ENCODE measurements at places on chromosomes 2 and 18.
A peak's percentile ranks its signal among the peaks of the same experiment; 100 is the strongest.

- peak; percentile 57 for DNase-seq
These were observed 1316.7 kb downstream of the LRP1B start for GRCh38 chr2:140814141-140814540.

GRCh38 chr18:36200354-36200771 is 13.1 kb downstream of the MOCOS start:
- DNase-seq: no peak

GRCh38 chr2:27307545-27308358 is 493 bp downstream of the UCN start:
- DNase-seq: peak; percentile 34

DNA sequence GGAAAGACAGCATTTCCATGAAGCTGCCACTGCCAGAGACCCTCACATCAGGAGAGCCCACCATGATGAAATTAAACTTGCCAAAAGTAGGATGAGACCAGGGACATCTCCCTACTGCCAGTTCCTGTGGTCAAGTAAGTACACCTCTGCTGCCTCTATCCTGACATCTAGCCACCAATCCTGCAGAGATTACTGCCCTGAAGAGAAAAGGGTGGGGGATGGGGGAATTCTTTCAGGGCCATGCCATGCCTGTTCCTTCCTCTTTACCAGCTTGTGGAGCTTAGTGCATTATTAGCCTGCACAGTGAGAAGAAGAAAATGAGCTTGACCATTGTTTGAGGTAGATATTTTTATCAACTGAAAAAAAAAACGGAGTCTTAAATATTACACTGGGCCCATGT is 397.2 kb upstream of the CDH2 start:
- no peak for DNase-seq

GRCh38 chr2:42169874-42170521 is 845 bp downstream of the EML4 start:
- no peak for DNase-seq

DNA sequence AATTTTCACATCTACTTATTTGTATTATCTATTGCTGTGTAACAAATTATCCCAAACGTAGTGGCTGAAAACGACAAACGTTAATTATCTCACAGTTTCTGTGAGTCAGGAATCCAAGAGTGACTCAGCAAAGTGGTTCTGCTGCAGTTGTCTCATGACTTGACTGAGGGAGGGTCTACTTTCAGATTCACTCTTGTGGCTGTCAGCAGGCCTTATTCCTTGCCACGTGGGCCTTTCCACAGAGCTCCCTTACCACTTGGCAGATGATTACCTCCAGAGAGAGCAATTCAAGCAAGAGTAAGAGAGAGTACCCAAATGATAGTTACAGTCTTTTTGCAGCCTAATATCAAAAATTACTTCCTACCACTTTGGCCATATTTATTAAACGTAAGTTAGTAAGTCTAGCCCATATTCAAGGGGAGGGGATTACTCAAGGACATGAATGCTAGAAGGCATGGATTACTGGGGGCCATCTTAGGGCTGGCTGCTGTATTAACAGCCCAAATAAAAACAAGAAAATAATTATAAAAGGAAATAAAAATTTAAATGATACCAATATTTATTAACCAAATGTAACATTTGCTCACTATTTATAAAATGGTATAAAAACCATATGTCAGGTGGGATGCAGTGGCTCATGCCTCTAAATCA is 48.7 kb upstream of the NBEAL1 start:
- peak; percentile 13 for DNase-seq

GRCh38 chr2:40201425-40201824 is 250.5 kb downstream of the SLC8A1 start:
- DNase-seq: no peak

DNA sequence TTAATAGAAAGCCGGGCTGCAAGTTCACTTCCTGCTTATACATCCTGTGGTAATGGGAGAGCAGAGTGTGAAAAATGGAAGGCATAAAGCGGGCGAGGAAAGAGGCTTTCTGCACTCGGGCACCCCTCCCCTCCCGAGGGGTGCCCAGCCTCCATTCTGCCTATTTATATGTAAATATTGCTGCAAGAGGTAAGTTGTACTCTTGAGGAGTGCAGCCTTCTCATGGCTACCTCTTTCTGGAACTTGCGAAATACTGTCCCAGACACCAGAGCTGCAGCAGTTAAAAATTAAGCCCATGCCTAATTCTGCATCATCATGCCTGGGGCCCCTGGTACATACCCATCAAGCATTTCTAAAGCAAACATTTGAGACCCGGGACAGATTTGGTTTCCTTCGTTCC is 156.0 kb downstream of the GBX2 start:
- DNase-seq: no peak

DNA sequence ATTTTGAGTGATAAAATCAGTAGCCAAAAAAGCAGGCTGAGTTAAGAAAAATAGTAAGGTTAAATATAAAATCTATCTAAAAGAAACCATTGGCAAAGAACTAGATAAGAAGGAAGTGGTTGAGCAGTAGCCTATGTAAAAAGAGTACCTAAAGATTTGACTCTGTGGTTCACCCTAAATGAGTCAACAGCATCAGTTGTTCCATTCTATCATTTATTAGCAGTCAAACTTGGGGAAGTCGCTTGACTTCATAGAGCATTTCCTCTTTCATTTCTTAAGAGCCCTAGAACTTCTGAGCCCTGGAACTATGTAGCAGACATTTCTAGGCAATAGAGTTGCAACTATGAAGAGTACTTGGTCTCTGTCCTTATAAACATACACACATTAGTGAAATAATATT is 381.7 kb downstream of the NUP35 start:
- no peak for DNase-seq

DNA sequence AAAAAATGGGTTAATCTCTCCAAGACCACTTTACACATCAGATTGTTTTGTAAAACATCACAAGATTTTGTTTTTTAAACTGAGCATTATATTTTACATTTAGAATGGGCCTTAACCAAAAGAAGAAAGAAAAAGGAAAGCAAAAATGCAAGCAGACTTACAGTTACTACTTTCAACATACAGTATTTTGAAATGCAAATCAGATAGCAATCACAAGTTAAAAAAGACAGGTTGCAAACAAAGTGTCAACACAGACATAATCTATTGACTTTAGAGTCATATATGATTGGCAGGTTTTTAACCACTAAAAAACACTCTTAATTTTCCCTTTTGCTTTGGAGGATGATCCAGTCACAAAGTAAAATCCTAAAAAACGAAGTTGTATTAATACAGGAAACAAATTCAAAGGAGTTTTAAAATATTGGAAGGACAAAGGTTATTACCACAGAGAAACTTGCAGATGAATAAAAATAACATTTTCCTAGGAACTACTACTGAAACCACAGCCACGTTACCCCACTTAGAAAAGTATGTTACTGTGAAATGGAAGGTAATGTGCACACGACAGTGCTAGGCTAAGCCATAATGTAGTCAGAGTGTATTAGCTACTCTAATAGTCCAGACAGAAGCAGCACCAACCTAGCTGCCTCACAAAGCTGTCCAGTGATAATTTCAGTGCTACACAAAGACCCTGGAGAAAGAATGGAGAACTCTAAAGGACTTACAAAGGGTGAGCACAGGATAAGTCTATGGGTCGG is 22.9 kb downstream of the DARS1 start:
- DNase-seq: no peak

DNA sequence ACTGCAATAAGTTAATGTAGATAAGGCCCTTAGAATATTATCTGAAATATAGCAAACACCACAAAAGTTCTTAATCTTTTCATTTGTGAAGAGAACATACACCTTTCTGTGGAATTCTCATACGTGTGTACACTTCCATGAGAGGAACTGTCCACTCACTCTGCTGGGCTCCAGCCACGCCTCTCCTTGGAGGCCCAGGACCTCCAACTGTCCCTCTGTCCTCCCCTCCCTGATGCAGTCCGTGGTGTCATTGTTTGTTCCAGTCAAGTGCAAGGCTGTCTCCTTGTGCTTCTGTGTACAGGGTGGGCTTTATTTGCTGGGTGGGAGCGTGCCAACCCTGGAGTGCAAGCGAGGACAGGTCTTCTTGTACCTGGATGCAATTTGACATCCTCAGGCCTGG is 8.7 kb downstream of the RAB12 start:
- DNase-seq: no peak

DNA sequence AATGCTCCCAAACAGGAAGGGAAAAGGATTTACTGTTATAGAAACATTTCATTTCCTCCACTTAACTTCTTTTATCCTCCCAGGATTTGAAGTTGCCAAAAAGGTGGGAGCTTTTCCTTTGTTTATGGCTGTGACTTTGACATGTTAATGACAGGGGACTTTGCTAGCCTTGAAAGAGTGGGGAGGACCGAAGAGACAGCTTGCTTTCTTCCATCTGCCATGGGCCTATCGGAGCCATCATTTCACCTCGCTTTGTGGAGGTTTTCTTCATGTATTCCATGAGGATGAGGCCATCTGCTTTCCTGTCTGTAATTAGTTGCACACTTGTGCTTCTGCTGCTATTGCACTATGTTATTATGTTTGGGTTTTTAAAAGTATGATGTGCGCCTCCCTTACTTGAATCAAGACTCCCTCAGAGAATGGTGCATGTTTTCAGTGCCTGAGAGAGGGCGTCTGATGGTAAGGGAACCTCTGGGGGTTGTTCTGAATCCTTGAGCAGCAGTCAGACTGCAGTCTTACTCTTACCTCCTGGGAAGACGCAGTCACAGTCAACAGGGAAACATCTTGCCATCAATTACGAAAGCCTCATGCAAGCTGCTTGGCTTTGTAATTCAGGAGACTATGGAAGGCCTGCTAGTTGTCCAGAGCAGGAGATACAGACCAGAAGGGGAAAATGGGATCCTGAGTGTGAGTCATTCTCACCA is 173.3 kb upstream of the MGAT5 start:
- peak; percentile 17 for DNase-seq

DNA sequence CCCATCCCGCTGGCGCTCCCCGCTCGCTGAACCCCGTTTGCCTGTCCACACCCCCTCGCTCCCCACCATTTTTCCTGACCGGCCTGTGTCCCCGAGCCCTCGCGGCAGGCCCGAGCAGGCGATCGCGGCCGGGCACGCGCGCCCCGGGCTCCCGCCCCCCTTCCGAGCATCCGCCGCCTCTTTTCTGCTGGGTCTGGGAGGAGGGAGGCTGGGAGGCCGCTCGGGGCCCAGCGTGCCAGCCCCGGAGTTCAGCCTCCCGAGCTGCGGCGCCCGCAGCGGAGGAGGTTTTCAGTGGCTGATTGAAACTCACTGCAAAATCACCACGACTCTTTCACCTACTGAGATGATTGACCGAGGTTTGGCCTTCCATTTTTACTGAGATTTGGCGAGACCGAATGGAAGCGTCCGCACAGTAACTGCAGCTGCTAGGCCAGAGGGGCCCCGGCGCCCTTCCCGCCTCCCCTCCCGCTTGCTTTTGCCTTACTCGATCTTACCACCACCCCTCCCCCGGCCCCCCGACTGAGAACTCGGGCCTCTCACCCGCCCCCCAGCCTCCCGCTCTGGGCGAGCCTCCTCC is 4.8 kb downstream of the SOX11 start:
- DNase-seq: peak; percentile 69

DNA sequence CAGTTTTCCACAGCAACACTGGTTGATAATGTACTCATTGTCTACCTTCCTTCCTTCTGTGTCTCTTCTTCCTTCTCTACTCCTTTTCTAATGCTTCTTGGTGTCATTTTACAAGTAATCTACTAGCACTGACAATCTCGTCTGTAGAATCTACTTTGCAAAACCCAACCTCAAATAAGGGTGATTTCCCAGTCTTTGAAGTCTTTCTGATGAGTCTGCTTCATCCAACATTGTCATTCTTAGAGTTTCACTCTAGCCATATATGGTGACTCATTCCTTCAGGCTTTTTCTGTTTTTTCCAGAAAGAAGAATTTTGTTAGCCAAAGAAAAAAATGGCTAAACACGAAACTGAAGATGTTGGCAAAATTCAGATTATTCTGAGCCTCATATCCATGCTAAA is 288.7 kb downstream of the MBD2 start:
- DNase-seq: no peak

Measured in NCI-H2171 treated with DMSO at 0.1 percent for 48 hours (cell line).